ENCODE measurements at places on chromosomes 16 and 17.

DNA sequence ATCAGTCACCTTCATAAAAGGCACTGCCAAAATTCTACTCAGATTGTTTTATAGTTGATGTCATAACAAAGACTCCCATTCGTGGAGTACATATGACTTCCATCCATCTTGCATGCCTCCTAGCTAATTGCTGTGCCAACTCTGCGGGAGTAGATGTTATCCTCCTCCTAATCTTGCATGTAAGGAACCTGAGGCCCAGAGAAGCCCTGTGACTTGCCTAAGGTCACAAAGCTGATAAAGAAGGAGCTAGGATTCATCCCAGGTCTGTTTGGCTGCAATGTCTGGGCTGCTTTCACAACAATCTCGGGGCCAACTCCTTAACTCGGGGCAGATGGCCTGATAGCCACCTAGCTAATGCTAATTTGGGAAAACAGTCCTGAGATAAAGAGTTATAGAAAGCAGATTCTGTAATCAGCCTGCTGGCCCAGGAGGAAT lies 87.3 kb downstream of the YPEL2 start:
- DNase-seq: no peak

- DNase-seq: no peak
Observed at GRCh38 chr17:33198954-33199353, 94.1 kb downstream of the ASIC2 start.

DNA sequence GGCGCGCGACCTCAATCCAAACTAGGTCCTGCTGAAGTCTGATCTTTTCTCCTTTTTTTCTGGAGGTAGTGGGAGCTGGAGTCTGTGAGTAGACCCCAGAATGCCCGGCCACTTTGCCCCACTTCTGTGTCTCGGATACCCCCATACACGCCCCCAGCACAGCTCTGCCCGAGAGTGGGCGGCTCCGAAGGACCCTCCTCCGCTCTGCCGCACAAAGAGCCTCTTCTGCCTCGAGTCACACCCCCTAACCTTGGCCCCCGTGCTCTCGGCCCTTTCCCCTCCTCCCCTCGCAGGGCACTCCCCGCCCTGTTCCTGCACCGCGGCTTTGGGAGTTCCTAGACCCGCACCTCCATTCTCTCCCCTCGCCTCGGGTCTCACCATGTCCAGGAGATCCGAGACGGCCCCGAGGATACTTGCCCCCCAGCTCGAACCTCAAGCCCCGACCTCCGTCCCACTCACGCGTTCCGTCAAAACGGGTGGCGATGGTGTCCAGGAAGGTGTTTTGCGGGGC lies 476 bp downstream of the KCNH4 start:
- no peak for DNase-seq

GRCh38 chr17:43333433-43333943 lies 65.3 kb upstream of the ARL4D start:
- DNase-seq: no peak

- peak; percentile 51 for DNase-seq
Observed at GRCh38 chr17:67800495-67800928, 24.8 kb upstream of the BPTF start.

DNA sequence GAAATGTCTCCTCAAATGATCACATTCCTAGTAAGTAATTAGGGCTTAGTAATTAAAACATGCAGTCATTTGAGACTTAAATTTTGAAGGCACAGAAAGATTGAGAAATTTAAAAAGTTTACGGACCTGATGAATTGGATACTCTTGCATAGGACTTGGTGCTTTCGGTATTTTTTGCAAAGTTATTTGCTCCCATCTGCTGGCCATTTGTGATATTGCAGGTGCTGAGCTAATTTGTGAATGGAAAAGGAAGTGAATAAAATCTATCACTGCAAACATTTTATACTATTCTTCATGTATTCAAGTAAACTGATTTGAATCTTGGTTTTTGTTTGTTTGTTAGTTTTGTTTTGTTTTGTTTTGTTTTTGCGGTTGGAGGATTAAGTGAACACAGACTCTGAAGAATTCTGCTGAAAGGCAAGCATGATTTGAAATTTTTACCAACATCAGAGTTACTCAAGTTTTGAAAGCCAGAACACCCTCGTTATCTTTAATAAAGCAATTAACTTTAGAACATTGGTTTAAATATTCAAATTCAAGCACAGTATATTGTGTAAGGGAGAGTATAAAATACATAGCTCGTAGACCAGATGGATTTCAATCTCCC lies 689.5 kb upstream of the RBFOX1 start:
- peak; percentile 5 for DNase-seq

DNA sequence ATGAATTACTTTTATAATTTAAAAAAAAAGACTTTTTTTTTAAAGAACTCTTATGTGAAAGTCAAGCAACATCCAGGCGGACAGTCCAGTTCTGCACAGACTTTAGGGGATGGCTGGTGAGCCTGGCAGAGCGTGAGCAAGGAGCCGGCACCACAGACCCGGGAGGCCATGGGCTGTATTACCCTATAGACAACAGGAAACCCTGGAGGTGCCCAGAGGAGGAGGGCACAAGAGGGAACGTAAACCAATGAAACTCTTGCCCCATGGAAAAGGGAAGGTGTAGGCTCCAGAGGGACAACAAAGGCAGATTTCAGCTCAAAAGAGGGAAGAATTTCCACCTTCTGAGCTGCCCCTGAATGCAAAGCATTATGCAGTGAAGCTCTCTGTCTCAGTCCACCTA lies 25.5 kb upstream of the RPH3AL start:
- no peak for DNase-seq

DNA sequence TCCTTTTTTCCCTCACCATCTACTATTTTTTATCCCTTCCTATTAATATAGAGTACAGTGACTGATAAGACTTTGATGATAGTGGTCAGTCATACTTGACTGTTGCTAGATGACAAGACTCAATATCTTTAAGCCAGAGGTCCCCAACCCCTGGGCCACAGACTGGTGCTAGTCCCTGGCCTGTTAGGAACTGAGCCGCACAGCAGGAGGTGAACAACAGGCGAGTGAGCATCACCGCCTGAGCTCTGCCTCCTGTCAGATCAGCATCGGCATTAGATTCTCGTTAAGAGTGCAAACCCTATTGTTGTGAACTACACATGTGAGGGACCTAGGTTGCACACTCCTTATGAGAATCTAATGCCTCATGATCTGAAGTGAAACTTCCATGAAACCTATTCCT lies 341.3 kb downstream of the BCAS3 start:
- no peak for DNase-seq

- DNase-seq: no peak
Observed at GRCh38 chr17:71519285-71519684, 601.5 kb upstream of the SOX9 start.

GRCh38 chr17:338442-339192 lies 14.0 kb downstream of the RPH3AL start:
- no peak for DNase-seq

DNA sequence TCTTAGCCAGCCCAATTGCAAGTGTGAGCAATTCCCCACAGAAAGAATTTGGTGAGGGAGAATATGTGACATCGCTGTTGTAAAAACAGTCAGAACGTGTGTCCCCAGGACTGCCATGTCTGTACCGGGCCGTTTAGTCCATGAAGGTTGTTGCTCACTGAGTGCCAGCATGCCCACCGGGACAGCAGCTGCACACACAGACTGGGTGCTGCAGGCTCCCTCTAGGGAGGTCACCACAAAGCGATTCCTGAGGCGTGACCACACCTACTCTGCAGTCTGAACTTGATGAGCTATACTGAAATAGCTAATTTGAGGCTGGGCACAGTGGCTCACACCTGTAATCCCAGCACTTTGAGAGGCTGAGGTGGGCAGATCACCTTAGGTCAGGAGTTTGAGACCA lies 44.1 kb upstream of the ADORA2B start:
- no peak for DNase-seq

DNA sequence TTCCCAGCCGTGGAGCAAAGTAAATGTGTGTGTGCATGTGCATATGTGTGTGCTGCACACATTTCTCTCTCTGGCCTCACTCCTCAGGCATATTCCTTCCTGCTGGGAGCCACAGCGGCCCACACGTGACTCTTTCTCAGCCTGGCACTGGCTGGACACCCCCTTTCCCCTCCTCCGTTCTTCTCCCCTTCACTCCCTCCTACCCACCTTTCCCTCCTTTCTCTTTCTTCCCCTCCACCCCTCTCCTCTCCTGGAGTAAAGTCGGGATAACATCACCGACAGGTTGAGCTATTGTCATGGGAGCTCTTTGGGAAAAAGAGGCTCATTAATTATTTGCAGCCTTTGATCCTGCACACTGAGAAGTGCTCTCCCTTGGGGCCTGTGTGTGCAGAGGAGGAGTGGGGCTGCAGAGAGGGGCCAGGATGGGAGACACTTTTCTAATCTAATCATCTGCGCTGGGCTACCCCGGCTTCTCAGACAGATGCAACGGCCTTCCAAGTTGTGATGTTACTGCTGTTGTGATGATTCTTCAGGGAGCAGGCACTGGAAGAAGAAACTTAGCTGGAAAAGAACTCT lies 126.3 kb upstream of the HSBP1 start:
- DNase-seq: no peak

- DNase-seq: no peak
Observed at GRCh38 chr17:28634206-28634865, 10.6 kb downstream of the BLTP2 start.

- DNase-seq: no peak
Observed at GRCh38 chr16:70378869-70379493, 32.3 kb downstream of the DDX19A start.

DNA sequence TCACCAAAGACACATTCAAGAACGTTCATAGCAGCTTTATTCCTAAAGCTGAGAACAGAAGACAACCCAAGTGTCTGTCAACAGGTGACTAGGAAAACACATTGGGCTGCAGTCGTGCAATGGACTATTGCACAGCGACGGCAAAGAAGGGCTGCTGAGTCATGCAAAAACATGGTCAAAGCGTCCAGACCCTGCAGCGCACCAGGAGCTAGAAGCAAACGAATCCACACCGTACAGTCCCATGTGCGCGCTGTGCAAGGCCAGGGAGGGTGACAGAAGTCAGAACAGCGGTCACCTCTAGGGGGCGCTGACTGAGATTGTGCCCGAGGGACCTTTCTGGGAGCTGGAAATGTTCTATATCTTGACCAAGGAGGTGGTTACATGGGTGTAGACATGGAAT lies 266.4 kb downstream of the MAF start:
- DNase-seq: no peak

DNA sequence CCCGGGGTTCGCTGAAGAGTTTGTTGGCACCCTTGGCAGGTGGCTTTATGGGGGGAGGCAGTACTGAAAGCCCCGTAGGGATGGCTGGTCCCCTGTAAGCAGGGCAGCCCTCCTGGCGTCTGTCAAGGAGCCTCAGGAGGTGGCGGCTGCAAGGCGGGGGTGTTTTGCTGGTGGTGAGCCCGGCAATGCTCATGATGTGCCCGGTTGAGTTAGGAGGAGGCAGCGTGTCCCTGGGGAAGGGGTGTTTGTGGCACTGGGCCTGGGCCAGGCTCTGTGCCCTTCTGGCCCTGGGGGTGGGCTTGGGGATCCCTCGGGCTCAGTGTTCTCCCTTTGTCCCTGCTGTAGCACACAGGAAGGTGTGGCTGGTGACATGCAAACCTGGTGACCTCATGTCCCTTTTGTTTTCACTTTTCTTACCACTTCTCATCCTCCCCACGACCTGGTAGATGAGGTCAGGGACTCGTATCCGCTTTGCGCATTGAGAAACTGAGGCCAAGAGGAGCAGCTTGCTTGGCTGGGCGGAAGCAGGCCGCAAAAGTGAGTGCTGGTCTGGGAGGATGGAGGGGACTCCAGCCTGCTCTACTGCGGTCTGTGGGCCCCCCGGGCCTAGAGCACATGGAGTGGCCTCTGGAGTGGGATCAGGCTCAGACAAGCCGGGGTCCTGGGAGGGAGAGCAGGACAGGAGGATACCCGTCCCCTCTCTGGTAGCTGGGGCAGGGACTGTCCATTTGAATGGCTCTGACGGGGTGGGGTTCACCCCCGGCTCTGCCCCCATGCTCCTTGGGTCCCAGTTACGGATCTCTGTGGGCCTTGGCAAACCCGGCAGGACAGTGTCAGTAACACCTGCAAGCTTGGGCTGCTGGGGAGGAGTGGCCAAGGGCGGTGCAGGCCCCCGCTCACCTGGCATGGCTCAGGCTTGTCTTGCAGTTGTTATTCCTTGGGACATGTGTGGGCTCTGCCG lies 2.2 kb downstream of the SNN start:
- no peak for DNase-seq

- DNase-seq: no peak
Observed at GRCh38 chr16:4979164-4979563, 21.0 kb downstream of the SEC14L5 start.

GRCh38 chr16:80372341-80372740 lies 168.5 kb upstream of the DYNLRB2 start:
- no peak for DNase-seq

GRCh38 chr17:79441356-79442160 lies 169.3 kb downstream of the RBFOX3 start:
- no peak for DNase-seq

DNA sequence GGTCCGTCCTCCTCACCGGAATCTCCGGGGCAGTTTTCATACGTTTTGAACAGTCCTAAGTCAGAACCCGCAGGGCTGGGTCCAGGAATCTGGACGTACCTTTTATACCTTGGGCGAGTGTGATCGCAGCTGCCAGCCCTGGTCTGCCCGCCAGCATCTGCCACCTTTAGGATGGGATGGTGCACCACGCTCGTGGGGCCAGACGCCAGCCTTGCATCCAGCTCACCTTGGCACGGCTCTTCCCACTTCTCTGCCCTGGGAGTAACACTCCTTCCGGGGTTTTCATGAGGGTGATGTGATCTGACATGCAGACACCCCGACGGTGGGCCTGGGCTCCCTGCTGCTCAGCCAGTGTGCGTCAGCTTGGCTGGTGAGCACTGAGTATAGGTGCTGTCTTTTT lies 66.6 kb upstream of the ZNF469 start:
- DNase-seq: no peak

DNA sequence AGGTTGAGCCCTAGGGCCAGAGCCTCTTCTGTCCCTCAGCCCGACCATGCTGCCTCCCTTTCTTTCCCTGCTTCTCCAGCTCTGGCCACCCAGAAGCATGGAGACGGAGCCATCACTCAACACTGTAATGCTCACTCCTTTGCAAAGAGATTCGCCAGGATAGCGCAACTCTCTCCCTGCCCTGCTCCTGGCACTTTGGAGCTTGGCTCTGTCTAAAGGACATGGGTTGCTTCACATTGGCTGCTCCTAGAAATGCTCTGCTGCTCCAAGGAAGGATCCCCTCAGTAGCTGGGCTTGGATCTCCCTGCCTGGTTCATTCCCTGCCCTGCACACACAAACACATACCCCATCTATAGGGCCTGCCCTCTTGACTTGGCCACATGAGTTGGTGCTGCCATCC lies 76.0 kb downstream of the CLEC16A start:
- DNase-seq: no peak

Data from COR-L47 (cell line).